ENCODE measurements at places on chromosomes 13 and 19.

GRCh38 chr13:36084131-36084530 is 47.1 kb downstream of the DCLK1 start:
- no peak for DNase-seq

- no peak for DNase-seq
These were observed 802 bp downstream of the CDC37 start for GRCh38 chr19:10402441-10403038.

GRCh38 chr19:11435833-11436313 is 438 bp downstream of the PRKCSH start:
- DNase-seq: no peak

GRCh38 chr13:35518337-35518946 is 42.0 kb upstream of the MAB21L1 start:
- no peak for DNase-seq

GRCh38 chr19:15264061-15264932 is 32.0 kb upstream of the EPHX3 start:
- DNase-seq: peak; percentile 15

- no peak for DNase-seq
These were observed 55.0 kb upstream of the TM9SF2 start for GRCh38 chr13:99446242-99446641.

DNA sequence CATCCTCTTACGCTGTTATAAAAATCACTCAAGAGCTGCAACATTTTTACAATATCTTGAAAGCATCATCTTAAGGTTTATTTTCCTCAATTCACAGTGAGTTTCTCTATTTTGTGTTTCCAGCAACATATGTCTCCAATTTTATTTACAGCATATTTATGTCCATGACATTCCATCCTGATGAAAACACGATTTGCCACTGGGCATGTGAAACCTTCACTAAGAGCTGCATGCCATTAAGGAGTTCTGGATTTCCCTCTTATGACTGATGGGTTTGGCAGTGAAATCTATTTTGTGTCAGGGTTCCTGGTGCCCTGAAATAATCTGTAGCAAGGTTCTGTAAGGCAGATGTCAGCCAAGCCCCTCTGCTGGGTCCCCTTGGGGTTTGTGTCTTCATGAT is 527.6 kb upstream of the KLF12 start:
- DNase-seq: no peak

DNA sequence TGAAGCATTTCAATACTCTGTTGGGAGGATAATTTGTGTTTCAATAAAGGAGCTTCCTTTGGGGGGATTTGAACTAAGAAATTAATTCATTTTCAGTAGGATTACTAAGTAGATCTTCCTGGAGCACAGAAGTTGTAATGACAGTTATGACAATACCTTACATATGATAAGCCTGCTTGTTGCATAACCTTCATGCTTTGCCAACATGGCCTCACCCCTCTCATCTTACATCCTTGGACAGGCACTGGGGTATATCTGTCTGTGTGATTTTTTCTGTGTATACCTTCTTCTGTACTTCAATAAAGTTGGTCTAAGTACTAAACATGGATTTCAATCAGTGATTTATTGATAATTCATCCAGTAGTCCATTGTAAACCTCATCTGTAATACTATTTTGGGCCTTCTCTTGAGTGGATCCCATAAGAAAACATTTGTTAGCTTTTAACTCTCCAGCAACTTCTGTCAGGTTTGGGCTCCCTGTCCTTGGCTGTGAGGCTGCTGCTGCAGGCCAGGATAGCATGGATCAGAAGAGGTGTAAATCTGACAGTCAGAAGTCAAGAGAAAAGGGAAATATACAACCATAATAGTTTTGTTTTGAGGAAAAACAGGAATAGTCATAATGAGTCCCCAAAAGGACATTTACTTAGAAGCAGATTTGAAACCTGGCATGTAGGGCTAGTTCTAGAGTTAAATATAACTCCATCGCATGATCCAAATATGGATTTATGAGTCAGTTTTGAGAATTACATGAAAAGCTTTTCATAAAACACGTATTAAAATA is 422.2 kb downstream of the KLF5 start:
- no peak for DNase-seq

GRCh38 chr19:55460670-55461258 is 678 bp downstream of the ISOC2 start:
- DNase-seq: peak; percentile 55

GRCh38 chr19:12913011-12913561 is 6.0 kb downstream of the SYCE2 start:
- peak; percentile 81 for DNase-seq

- DNase-seq: no peak
These were observed 30.9 kb downstream of the COL4A1 start for GRCh38 chr13:110275931-110276552.

GRCh38 chr13:22536851-22537250 is 643.9 kb upstream of the SGCG start:
- DNase-seq: no peak
